Kidney capillary endothelial cell (primary cell): ENCODE measurements at places on chromosomes 1 and 21.

GRCh38 chr1:2593251-2593878 lies 6.8 kb downstream of the PRXL2B start:
- no peak for DNase-seq

DNA sequence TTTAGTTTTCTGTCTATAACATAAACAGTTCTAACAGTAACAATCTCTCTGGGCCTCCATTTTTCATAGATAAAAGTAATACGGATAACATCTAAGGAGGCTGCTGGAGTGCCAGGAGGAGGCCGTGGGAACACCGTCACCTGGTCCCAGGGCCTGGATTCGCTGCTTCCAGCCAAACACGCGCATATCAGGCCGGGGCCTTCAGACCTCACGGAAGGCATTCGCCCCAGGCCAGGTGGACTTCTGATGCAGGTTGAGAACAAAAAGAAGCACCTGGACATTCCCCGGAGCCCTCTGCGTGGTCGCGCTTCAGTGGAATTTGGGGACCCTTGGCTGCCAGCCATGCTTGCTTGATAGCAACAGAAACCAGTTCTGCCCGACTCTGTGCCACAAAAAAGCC lies 113.1 kb upstream of the GUCA2B start:
- DNase-seq = no peak

DNA sequence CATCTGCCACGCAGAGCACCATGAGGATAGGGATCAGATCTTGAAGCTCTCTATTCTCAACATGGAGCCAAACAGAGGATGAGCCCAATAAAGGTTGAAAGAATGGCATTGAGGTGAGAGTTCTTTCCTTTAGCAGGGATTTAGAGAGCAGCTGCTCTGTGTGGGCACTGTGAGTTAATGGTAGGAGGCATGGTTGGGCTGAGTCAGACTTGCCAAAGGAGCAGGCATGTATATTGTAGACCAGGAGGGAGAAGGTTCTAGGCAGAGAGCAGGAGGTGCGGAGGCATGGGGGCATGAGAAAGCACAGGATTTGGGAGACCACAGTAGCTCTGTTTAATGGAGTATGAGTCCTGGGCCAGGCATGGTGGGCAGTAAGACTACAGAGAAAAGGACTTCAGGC lies 32.0 kb downstream of the TMEM53 start:
- DNase-seq = no peak

DNA sequence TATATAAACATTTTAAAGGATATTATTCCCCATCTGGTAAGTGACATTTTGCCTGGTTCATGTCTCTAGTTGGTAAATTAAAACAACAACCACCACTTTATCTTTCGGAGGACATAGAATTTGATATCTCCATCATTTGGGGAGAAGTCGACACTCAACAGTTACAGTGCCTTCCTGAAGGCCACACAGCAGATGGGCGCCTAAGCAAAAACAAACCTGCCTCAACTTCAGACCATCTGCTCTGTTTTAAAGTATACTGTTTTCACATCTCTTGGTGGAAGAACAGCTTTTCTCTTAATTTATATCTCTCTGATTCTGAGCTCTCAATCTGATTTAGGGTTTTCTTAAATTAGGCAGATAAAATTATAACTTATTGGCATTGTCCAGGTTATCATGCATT lies 282.2 kb downstream of the RYR2 start:
- DNase-seq = no peak

- no peak for DNase-seq
Measured at GRCh38 chr1:34911465-34911864, 18.0 kb downstream of the DLGAP3 start.

DNA sequence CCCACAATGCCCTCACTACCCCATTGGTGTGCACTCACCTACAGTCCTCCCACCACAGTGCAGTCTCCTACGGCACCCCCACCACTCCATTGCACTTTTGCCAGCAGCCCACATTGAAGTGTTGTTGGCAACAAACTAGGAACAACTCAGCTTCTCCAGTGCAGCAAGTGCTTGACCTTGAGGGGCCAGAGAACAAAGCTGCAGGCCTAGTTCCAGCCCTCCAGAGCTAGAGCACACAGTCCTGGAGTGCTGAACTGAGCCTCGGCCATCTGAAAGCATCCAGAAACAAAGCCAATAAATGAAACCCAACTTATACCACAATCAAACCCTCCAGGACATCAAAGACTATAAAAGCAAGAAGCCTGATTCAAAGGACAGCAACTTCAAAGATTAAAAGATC lies 129.9 kb downstream of the C1orf94 start:
- no peak for DNase-seq

DNA sequence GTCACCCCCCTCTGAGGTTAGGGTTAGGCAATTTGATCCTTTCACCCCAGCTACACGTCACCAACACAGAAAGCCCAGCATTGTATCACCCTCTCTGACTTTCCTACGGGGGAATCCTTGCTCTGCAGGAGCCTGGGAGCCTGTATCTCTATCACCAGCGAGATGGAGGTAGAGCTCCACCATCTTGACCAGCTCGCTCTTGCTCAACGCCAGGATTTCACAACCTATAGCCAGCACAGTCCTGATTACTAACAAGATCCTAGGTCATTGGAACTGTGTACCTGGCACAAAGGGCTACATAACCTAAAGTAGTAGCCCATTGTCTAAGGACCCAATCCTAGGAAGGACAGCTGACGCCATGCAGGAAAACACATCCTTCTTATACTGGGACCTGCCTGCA lies 66.1 kb downstream of the DMRTA2 start:
- no peak for DNase-seq

DNA sequence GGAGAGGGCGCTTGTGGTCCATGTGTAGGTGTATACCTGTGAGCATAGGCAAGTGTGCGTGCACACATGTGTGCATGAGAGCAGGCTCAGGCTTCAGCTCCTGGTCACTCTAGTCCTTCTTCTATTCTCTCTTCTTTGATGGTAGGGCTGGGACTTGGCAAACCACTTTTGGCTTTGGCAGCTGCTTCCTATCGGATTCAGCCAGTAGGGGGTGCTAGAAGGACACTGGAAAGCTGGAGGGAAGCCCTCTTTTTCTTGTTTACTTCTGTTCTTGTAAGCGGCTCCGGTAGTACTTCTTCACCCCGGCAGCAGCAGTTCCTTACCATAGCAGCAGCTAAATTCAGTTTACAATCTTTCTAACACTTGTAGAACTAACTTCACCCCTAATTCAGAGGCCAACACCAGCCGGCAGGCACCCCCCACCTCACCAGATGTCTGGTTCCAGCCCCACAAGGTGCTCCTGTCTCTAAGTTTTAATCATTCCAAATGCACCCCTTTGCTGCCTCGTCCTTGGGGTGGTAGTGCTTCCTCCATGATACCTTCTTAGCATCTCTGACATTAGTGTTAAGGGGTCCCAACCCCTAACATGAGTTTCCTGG lies 25.1 kb downstream of the NENF start:
- DNase-seq = peak; percentile 33

DNA sequence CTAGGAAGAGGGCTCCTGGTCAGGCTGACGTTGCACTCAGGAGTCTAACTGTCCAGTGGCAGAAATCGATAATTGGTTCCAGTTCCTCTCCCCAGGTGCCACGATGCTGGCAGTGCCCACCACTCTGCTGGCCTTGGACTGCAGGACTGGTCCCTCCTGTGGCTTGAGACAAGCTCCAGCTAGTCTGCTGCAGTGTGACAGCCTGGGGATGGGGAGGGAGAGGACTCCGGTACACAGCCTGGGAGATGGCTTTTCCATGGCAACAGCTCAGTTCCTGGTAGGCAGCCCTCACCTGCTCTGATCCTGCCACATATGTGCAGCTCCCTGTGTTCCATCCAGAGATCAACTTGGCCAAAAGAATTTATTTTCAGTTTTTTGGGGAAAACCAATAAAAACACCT lies 239.3 kb downstream of the KCNJ6 start:
- no peak for DNase-seq

DNA sequence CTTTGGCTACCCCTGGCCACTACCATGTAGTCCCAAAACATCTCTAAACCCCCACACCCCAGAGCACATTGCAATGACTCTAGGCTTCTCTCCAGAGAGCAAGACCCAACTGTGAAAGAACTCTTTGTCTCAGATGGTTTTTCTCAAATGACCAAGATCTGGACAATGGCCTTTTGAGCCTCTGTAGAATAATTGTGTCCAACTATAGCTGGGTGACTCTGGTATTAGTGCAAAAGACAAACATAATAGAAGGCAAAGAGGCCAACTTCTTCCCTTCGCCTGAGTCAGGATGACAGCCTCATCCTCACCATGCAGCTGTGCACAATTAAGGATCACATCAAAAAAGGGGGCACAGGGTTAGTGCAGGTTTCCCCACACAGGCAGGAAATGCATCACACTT lies 139.6 kb downstream of the BRINP2 start:
- DNase-seq = peak; percentile 74

DNA sequence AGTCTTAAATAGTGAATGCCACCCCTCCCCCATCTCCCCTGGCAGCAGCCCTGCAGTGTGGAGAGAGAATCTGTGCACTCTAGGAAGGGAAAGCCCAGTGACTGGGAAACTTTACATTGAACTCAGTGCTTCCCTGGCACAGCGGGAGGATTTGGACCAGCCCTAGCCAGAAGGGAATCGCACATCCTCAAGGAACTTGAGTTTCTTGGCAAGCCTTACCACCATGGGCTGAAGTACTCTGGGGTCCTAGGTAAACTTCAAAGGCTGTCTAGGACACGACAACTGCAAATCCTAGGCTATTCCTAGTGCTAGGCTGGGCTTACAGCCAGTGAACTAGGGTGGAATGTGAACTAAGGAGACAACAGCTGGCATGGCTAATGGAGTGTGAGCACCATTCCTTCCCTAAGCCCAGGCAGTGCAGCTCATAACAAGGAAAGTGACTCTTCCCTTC lies 88.3 kb downstream of the COL24A1 start:
- no peak for DNase-seq

GRCh38 chr1:164858096-164858632 lies 299.2 kb downstream of the PBX1 start:
- no peak for DNase-seq

DNA sequence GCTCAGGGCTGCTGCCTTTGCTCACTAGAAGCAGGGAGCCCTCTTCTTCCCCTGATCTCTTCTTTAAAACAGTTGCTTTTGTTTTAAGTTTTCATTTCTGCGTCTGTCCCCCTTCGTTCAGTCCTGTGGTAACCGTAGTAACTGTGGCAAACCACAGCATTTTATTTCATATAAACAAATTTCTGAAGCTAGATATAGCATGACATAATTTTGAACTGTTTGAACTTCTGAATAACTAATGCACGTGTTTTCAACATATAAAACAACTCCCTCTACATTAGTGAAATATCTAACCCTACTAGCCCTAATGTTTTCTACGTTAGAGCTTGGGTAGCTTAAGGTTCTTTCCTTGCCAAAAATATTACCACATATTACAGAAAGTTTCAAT lies 104.6 kb downstream of the DISP1 start:
- no peak for DNase-seq

DNA sequence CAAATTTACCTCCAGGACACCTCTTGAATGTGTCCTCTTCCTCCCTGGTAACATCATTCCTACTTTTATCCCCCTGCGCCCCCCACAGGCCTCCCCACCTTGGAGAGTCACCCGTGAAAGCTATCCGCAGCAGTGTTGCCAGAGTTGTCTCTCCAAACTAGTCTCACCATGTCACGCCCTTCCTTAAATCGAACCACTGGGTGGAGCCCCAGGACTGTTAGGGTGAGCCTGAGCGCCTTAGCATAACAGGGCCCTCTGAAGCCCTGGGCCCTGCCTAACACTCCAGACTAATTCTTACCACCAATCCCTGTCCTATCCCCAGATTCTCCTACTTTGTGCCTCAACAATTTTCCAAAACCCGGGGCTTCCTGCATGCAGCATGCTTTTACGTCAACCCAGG lies 35.0 kb downstream of the HSD3B2 start:
- DNase-seq = no peak
